ENCODE measurements at places on chromosomes 6 and 20. TPM values are rescaled to one million over a fixed set of nuclear protein-coding genes. Genes with fewer than 3 reads are reported as not detected.

DNA sequence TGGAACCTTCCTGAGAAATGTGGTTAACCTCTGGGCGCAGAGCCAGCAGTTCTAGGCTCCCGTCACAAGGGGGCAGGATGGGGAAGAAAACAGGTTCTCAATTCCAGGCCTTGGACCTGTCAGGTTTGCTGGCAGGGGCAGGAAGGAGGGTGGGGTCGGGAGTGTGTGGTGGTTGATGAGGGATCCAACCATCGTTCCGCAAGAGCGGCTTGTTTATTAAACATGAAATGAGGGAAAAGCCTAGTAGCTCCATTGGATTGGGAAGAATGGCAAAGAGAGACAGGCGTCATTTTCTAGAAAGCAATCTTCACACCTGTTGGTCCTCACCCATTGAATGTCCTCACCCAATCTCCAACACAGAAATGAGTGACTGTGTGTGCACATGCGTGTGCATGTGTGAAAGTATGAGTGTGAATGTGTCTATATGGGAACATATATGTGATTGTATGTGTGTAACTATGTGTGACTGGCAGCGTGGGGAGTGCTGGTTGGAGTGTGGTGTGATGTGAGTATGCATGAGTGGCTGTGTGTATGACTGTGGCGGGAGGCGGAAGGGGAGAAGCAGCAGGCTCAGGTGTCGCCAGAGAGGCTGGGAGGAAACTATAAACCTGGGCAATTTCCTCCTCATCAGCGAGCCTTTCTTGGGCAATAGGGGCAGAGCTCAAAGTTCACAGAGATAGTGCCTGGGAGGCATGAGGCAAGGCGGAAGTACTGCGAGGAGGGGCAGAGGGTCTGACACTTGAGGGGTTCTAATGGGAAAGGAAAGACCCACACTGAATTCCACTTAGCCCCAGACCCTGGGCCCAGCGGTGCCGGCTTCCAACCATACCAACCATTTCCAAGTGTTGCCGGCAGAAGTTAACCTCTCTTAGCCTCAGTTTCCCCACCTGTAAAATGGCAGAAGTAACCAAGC is 29.6 kb downstream of the SRSF3 start:
- no peak overlapping the region for H3K4me3 ChIP-seq
- peak; percentile 75 for DNase-seq
- no peak overlapping the region for H3K27ac ChIP-seq
- no peaks in the 10 kb centered on the region for H3K36me3 ChIP-seq
- H3K27me3 ChIP-seq = no peaks in the 10 kb centered on the region

- no peak overlapping the region for H3K27ac ChIP-seq
- DNase-seq = no peak
- H3K4me1 ChIP-seq = no peaks in the 10 kb centered on the region
- H3K27me3 ChIP-seq = no peaks in the 10 kb centered on the region
- no peaks in the 10 kb centered on the region for H3K36me3 ChIP-seq
Observed at GRCh38 chr6:12472601-12473038, 182.5 kb downstream of the EDN1 start.

DNA sequence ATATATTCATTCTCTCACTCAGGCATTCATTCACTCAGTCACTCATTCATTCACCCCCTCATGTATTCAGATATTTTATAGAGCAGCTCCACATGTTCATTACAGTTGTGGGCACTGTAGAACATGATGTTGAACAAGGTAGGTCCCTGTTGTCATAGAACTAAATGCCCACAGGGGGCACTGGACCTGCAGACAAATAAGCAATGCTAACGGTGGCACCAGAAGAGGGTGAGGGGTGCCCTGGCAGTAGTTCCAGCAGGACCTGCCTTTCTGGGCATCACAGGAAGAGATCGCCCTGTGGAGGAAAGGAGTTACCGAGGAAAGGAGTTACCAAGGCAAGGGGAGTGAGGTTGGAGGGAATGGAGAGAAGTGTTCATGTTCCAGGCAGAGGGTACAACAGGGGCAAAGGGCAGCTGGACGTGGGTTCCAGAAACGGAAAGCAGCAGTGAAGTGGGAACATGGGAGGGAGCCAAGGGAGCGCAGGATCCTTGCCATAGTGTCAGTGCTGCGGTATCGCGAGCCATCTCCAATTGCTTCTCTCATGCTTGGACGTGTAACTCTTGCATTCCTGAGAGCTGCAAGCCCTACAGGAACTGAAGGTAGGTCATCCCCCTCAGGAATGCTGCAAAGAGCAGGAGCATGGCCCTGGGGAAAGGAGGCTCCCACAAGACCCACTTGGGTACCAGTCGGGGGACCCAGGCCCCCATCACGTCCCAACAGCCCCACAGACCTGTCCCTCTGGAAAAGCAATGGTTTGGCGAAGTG is 128.2 kb downstream of the EDN3 start:
- H3K4me3 ChIP-seq = no peak overlapping the region
- no peak for DNase-seq
- H3K27ac ChIP-seq = no peak overlapping the region
- H3K27me3 ChIP-seq = no peaks in the 10 kb centered on the region

THEMIS gene
- polyA plus RNA-seq = 14.4 TPM

All from CD4-positive, CD25-positive, alpha-beta regulatory T cell (primary cell).